ENCODE measurements at places on chromosomes 5 and 9.

DNA sequence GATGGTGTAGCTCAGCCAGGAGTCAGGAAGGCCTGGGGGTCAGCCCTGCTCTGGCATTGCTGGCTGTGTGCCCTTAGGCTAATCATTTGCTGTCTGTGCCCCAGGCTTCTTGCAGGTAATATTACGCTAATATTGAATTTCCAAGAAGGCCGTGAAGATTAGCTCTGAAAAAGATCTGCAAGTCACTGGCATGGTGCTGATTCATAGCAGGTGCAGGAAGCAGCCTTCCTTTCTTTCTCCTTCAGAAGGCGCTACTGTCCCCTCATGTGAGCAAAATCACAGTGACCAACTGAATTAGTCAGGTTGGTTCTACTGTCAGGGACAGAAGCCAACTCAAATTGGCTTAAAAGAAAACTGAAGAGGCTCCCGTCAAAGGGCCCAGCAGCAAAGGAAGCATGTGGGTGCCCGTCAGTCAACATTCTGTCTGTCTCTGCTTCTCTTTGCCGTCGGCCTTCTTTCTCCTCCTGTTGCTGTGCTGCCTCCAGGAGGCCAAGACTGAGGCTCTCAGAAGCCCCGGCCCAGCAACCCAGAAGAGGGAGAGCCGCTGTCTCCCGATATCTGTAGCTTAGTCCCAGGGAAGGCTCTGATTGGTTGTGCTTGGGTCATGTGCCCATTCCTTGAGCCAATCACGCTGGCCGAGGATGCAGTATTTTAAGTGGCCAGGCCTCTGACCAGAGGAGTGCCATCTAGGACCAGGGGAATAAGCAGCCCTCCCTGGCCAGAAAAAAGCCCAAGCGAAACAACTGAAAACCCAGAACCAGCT lies 67.8 kb upstream of the NEURL1B start:
- DNase-seq = no peak

GRCh38 chr9:116154976-116155697 lies 1.5 kb downstream of the PAPPA start:
- DNase-seq = no peak

- DNase-seq = no peak
These were observed 259.7 kb upstream of the ANKRD55 start for GRCh38 chr5:56492812-56493211.

DNA sequence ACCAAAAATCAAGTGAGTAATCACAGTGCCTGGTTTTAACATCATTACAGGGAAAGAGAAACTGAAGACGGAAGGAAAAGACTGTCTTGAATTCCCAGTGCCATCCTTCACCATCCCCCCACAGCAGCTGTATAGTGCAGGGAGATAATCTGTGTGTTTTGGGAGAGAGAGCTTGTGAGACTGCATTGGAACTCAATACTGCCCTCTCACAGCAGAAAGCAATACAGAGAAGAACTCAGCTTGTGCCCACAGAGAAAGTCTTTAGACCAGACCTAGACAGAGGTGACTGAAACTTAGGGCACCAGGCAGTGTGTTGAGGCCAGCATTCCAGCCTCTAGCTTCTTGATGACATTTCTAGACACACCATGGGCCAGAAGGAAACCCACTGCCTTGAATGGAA lies 754.7 kb upstream of the CDH6 start:
- DNase-seq = no peak

- DNase-seq = no peak
These were observed 1095.7 kb upstream of the DMAC1 start for GRCh38 chr9:8895106-8895860.

DNA sequence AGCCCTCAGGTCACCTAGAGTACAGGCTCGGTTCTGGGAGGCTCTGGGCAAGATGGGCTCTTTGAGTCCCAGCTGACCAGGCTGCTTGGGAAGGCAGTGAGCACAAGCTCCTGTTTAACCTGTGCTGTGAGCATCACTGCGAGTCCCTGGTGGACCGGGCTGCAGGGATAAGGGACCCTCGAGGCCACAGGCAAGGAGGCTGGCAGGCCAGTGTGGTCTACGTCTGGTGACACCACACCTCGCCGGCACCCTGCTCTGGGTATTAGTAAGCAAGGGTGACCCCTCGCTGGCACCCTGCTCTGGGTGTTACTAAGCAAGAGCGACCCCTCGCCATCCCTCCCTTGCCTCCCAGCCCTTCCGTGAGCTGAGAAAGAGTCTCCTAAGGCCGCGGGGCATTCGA lies 125.9 kb upstream of the FOXD4L5 start:
- no peak for DNase-seq

DNA sequence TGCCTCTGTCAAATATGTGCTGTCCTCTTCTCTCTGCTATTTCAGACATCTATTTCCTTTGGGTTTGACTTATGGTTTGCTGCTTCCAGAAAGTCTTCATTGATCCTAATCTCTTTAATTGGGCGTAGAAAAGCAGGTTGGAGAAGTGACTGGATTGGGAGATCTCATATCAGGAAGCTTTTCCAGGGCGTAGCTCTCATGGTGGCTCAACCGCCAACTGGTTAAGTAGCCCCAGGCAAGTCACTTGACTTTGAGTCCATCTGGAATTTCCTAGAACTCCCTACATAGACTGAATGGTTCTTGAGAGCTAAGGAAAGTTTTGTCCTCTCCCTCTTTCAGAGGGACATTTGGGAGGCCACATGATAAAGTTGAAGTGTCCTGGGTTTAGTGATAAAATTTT lies 192.3 kb upstream of the GLRA1 start:
- no peak for DNase-seq

DNA sequence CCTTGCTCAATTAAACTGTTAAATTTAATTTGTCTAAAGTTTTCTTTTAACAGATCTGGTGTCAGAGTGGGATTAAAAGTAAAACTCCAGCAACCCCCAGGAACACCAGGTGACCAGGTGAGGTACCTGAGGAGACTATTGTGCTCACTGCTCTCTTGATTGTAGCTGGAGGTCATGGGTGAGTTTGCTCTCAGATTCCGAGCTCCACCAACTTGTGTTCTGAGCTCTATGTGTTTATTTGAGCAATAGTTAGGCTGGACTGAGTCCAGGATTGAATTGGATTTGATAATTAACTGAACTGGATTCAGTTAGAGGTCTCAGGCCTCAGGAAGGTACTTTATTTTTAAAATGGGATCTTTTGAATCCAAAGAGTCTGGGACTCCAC lies 17.9 kb upstream of the SCGB3A2 start:
- no peak for DNase-seq

GRCh38 chr5:32329395-32329834 lies 16.7 kb upstream of the MTMR12 start:
- no peak for DNase-seq

DNA sequence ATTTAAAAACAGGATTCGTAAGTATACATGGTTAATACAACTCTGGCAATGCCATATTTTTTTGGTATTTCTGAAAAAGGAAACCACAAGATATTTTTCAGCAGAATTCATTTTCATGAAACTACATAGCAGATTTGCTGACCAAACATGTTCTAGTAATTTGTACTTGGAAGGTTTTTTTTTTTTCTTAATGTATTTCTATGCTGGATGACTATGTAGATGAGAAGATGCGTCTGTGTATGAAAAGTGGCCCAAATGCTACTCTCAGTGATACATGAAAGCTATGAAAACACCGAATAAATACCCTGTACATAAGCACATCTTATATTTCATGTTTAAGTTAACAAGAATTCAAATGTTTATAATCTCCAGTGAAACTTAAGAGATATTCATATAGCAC lies 400.9 kb upstream of the CYLC2 start:
- DNase-seq = no peak

- DNase-seq = no peak
These were observed 191.7 kb downstream of the CDK5RAP2 start for GRCh38 chr9:120388003-120388855.

DNA sequence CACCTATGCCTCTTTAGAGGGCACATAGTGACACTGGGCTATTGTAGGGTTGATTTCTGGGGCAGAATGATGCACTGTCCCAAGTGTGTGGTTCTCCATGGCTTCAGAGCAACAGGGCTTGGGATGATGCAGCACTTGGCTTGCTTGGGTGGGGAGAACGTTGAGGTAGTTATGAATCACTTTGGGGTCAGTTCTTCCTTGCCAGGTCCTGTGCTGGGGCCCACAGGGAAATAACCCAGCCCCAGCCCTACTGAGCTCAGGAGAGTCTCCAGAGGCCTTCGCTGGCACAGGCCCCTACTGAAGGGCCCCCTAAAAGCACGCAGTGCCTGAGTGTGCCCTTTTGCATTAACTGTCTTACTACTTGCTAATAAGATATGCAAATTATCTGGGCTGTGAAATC lies 24.2 kb downstream of the JADE2 start:
- no peak for DNase-seq

DNA sequence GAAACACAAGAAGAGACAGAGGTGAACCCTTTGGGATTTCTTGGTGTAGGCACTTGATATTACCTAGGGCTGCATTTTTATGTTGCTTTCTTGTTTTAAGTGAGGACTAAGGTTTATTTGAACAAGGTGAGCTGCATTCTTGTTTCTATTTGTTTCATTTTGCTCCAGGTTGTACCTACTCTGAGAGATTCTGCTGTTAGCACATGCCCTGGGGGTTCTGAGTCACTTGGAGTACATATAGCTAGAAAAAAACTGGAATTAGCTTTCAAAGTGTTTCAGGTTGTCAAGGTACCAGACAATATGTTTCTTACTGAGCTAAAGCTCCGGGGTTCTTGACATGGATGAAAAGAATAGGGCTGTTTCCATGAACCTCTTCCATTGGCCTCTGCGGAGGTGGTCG lies 299.4 kb downstream of the ICE1 start:
- DNase-seq = no peak

GRCh38 chr5:178786859-178787499 lies 56.5 kb upstream of the ZNF354A start:
- DNase-seq = no peak

- DNase-seq = no peak
These were observed 92.1 kb upstream of the IER5L start for GRCh38 chr9:129270205-129270604.

- no peak for DNase-seq
These were observed 117.7 kb upstream of the ACTBL2 start for GRCh38 chr5:57600321-57600720.

DNA sequence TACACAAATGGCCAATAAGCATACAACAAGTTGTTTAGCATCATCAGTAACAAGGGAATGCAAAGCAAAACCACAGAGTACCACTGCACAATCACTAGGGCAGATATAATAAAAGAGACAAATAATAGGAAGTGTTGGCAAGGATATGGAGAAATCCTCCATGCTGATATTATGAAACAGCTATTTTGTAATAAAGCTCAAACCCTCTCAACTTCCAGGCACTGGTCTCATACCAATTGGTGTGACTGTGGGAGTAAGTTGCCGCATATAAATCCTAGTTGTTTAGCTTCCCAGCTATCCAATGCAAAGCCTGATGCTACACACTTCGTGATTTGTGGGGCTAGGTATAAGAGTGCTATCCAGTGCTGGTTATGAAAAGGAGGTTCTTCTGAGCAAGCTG lies 88.6 kb downstream of the SMIM23 start:
- no peak for DNase-seq

DNA sequence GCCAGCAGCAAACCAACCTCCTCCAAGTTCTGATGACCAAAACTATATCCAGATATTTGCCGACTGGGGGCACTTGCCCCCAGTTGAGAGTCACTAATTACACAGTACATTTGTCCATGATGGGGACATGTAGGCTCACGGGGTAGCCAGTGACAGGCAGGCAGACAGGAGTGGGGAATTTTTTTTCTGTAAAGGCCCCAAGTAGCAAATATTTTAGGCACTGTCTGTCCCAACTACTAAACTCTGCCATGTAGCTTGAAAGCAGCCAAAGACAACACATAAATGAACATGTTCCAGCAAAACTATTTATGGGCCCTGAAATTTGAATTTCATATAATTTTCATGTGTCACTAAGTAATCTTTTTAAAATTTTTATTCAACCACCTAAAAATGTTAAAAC lies 80.7 kb downstream of the GRIA1 start:
- DNase-seq = no peak

DNA sequence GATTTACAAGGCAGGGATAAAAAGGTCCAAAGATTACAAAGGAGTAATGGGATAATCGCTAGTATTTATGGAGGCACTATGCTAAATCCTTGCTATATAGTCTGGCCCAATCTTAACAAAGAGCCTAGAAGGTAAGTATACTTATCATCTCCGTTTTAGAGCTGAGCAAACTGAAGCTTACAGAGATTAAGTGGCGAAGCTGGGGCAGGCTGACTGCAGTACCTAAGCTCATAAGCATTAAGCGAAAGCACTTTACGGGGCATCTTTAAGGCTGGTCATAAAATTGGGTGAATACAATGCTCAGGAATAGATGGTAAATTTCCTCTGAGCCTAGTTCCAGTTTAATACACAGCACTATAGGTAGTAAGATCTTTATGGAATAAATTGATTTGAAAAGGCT lies 30.0 kb upstream of the ZNF366 start:
- no peak for DNase-seq
